Stimulated activated CD8-positive, alpha-beta memory T cell treated with anti-CD3 and anti-CD28 coated beads, Interleukin-2, amount 100 ng/mL, for 1 hour (primary cell): ENCODE measurements at places on chromosomes 5 and 9.

- DNase-seq, result no peak
Measured at GRCh38 chr5:39761199-39761950, 336.6 kb upstream of the DAB2 start.

- DNase-seq, result no peak
Measured at GRCh38 chr9:127980060-127980705, 606 bp downstream of the EEIG1 start.

- no peak for DNase-seq
Measured at GRCh38 chr5:143693651-143694252, 118.2 kb upstream of the HMHB1 start.

GRCh38 chr5:112467485-112467884, 48.4 kb upstream of the EPB41L4A start:
- no peak for DNase-seq

DNA sequence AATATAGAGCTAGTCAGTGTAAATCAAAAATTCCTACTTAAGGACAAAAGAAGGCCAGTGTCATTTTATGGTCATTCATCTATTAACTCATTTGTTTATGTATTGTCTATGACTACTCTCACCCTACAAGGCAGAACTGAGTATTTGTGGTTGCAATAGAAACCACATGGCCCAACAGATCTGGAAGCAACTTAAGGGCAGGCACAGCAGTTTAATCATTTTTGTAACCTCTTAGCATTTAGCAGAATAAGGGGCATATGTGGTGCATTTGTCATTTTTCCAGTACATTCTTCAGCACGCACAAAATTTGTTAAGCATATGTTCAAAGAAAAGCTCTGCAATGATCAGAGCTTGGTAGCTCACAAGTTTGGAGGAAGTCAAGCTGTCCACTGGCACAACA, 1.1 kb downstream of the FKBP15 start:
- DNase-seq, result no peak

- DNase-seq, result no peak
Measured at GRCh38 chr9:109455391-109455790, 42.7 kb downstream of the PTPN3 start.

- no peak for DNase-seq
Measured at GRCh38 chr5:140295414-140295813, 7.5 kb downstream of the PFDN1 start.

GRCh38 chr5:946720-947625, 54.3 kb downstream of the TRIP13 start:
- DNase-seq, result no peak

GRCh38 chr5:156560002-156560401, 233.0 kb downstream of the SGCD start:
- DNase-seq, result no peak

- no peak for DNase-seq
Measured at GRCh38 chr5:9094582-9094981, 451.3 kb downstream of the SEMA5A start.

- no peak for DNase-seq
Measured at GRCh38 chr5:52269401-52269800, 518.3 kb upstream of the ITGA1 start.

GRCh38 chr5:8196061-8196460, 327.1 kb downstream of the MTRR start:
- no peak for DNase-seq

DNA sequence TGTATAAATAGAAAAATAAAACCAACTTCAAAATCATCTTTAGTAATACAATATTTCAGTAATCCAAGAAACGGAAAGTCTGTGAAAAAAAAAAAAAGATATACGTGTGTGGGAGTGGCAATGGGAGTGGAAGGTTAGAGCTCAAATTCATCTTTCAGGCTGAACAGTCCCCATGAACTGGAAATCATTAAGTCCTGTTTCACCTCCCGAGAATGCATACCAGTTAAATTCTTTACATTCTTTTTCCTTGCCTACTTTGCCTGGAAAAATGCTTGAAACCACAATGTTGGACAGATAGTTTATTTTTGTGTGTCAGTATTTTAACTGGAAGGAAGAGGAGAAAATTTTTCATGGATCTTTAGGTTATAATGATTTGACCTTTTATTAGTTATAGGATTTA, 166.8 kb downstream of the MUSK start:
- no peak for DNase-seq

DNA sequence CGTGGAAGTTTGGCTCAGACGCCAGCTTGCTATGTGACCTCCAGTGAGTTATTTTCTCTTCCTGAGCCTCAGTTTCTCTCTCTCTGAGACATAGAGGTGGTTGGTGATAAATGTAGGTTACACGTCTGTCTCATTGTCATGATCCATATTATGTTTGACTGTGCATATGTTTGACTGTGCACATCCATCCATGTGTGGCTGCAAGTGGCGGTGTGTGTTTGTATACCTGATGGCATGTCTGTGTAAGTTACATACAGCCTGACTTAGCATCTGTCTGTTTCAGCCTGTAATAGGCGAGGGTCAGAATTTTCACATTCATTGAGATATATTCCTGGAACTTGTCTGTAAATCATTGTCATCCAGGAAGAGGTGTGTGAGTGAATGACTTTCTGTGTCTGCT, 3.3 kb downstream of the SPARC start:
- no peak for DNase-seq

DNA sequence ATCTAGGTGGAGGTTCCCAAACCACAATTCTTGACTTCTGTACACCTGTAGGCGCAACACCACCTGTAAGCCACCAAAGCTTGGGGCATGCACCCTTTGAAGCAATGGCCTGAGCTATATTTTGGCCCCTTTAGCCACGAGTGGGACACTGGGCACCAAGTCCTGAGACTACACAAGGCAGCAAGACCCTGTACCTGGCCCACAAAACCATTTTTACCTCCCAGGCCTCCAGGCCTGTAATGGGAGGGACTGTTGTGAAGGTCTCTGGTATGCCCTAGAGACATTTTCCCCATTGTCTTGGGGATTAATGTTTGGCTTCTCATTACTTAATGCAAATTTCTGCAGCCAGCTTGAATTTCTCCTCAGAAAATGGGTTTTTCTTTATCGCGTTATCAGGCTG, 24.6 kb upstream of the FAM151B start:
- no peak for DNase-seq
